ENCODE measurements at places on chromosomes 4 and X.

GRCh38 chrX:142089193-142089592 lies 115.9 kb downstream of the MAGEC2 start:
- no peak for DNase-seq

GRCh38 chrX:52359614-52360232 lies 9.1 kb upstream of the XAGE2 start:
- DNase-seq: no peak

DNA sequence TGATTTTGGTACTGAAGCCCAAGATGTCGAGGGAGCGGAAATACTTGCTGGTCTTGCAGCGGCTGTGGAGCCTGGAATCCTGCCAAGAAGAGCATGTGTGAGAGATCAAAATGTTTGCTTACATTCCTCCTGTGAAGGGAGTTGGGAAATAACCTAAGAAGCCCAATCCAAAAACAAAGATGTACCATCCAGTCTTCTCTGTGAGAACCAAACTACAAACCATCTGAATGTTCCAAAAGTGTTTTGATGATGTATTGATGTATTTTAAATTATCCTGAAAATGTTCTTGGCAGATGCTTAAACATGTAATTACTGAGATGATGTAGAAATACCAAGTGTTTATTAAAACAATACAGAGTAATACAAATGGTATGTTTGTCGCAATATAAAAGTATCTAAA lies 10.1 kb upstream of the ADH1A start:
- no peak for DNase-seq

DNA sequence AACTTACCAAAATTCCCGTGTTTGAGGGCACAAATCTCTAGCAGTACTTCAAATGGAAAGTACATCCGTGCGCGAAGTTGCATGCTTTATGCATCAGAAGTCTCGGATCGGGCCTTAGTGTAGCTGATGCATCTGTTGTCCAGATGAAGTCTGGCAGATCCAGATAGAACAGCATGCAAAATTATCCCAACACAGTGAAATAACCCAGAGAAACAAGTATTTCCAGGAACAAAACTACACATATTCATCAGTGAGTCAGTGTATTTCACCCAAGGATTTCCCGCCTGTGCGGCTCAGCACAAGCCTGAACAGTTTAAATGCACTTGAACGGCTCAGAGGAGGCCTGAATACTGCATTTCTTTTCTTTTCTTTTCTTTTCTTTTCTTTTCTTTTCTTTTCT lies 27.4 kb upstream of the CLDN24 start:
- no peak for DNase-seq

- no peak for DNase-seq
Measured at GRCh38 chrX:85109235-85109634, 105.6 kb downstream of the APOOL start.

GRCh38 chr4:5885733-5886132 lies 7.2 kb downstream of the CRMP1 start:
- DNase-seq: no peak

- no peak for DNase-seq
Measured at GRCh38 chr4:188428935-188429334, 289.7 kb downstream of the TRIML1 start.

DNA sequence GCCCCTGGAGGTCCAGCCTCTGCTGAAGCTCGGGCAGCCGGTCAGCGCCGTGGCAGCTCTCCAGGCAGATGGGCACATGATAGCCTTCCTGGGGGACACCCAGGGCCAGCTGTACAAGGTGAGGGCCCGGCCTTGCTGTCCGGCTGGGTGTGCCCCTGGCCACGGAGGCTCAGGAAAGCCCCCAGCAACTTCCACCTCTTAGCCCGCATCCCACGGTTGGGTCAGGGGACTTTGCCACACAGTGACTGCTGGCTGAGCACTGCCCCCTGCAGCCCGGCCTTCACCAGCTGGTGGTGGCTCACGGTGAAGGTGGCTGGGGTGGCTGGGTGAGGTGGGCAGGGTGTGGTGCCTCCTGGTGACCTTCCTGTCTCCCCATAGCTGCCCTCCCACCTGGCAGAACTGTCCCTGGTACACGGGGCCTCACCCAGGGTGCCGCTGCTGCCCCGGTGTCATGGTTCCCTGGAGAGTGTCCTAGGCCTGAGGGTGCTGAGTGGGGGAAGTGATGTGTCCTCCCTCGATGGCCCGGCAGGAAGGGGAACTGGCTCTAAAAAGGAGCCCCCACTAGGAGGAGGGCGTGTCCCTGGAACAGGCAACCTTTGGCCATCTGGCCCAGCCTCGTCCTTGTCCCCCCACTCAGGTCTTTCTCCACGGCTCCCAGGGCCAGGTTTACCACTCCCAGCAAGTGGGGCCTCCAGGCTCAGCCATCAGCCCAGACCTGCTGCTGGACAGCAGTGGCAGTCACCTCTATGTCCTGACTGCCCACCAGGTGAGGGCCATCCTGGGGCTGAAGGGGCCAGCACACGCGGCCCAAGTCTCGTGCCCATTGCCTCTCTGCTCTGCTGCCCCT lies 4.5 kb downstream of the PLXNB3 start:
- DNase-seq: no peak

DNA sequence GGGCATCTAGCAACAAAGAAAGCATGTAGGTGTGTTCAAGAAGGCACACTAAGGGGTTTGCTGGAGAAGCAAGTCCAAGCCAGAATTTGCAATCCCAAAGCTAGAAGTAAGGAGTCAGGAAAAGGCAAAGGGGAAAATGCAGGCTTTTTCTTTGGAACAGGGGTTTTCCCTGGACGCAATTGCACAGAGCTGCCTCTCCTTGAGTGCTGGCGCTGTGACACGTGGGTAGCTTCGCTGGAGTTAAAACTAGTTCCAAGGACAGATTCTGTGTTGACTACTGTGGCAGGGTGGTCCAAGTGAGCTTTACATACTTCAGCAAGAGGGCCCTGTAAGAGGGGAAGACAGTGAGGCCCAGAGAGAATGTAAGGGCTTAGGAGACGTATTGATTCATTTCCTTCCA lies 277.1 kb downstream of the ADGRA3 start:
- DNase-seq: no peak

GRCh38 chrX:38804682-38805431 lies 3.6 kb downstream of the MID1IP1 start:
- DNase-seq: peak; percentile 11

All from naive thymus-derived CD8-positive, alpha-beta T cell (primary cell).